Activated CD4-positive, alpha-beta T cell treated with anti-CD3 and anti-CD28 coated beads, Interleukin-10, Interleukin-2, amounts not matched to agents 100 ng/mL and 50 ng/mL, durations not matched to agents 16 hours and 8 hours (primary cell): ENCODE measurements at places on chromosomes 1 and 21.
A peak's percentile ranks its signal among the peaks of the same experiment; 100 is the strongest.

DNA sequence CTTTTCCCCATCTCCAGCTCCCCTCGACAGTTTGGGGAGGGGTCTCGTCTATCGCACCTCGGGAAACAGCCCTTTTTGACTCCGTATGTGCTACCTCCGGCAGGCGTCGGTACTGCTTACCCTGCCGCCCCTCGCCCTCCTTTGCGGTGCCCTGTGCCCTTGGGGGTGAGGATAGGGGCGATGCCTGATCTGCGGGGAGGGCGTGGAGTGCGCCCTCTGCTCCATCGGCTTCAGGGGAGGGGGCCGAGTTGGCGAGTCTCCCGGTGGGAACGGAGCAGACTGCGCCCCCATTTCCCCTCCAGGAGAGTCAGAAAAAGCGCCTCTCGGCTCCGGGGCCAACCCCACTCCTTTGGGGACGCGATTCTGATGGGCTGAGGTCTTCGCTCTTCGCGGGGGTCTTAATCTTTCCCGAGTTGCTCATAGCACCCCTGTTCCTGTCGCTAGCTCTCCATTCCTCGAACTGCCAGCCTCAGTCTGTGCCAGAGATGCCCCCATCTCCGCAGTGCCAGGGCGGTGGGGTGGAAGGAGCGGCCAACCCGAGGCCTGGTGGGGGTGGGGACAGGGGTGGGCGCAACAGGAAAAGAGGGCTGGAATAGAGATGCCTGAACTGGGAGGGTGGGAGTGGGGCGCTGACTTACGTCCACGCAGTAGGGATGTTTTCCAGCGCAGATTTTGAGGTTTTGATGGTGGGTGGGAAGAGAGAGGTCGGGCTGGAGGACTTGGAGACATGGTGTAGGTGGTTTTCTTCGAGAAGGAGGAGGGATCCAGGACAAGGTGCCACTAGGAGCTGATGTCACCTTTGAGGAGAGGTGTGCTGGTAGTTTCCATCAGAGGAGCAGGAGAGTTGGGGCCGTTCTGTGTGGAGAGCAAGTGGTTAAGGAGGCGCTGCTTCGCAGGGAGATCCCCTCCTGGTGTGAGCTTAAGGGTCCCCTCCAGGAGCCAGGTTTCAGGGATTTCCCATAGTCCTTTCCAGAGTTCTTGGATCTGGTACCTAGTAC lies 674 bp downstream of the PPFIA4 start:
- DNase-seq = no peak

GRCh38 chr1:9891207-9891606 lies 18.9 kb downstream of the CTNNBIP1 start:
- DNase-seq = no peak

- no peak for DNase-seq
These were observed 33.2 kb downstream of the RCSD1 start for GRCh38 chr1:167663002-167663772.

DNA sequence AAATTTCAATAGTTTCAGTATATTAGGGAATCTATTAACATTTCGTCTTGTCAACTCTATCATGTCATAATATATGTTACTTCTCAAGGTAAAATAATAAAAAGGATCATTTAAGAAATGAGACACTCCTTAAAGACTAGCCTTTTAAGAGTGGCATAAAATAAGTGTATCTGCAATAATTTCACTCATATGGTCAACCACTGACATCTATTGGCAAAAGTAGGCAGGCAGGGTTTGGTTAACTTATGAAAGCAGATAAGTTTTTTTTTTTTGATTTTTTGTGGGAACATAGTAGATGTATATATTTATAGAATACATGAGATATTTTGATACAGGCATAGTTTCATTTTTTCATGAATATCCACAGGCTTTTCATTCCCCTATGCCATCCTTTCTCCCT lies 5.5 kb upstream of the RGS21 start:
- DNase-seq = no peak

DNA sequence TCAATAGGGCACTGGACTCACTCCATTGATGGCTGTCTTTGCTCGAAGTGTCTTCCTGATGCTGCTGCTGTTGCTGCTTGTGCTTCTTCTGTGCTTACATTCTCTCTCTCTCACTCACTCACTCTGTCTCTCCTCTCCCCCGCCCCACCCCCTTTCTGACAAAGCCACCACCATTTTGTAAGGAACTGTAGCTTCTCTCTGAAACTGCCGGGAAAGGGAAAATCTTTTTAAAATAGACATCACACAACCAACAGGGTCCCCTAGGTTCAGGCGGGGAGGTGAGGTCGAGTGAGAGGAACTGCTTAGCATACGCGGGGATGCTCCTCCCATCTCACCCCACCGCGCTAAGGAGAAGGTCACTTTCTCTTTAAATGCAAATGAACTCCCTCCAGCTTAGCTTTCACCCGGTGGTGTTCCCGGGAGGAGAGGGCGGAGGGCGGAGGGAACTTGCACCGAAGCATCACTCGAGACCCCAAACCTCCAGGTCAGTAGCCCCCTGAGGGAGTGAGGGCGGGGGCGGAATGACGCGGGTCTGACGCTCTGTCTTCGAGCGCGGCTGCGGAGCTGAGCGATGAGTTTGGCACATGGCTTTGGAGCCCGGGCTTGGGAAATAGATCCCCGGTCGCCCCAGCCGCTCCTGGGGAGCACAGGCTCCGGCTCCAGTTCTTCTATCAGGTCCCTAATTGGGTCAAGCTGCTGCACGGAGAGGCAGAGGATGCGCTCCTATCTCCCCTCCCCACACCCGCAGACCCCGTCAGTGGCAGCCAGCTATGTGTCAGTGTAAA lies at the start of gene CCDC28B:
TSS of gene CCDC28B (plus strand) at position 370 of the 785 bp plus-strand sequence. CDS start 1,341 bp downstream, outside the sequence.
- DNase-seq = peak; percentile 50

DNA sequence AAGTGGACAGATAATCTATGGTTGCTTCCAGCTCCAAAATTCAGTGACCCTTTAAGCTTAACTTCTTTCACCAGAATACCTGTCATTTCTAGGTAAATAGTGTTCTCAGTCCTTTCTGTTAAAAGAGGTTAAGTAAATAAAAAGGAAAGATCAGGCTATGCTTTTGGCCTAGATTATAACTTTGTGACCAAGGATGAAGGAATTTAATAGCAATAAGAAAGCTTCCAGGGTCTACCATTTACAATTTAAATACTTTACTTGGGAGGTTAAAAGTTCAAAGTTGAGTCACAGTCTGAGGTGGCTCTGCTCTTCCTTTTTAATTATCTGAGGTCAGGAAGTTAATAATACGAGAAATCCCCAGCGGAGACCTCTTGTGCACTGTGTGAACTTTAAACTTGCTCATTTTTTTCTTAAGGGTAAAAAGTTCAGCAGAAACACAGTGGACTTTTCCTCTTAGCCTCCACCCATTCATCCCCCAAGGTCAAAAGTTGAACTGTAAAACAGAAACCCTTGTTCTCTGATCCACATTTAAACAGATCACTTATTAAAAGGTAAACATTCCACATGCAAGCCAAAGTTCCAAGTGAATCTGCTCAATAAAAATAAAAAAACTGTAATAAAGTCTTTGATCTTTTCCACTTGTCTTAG lies 187.1 kb downstream of the NRIP1 start:
- no peak for DNase-seq

GRCh38 chr1:14852291-14852690 lies 253.8 kb downstream of the KAZN start:
- no peak for DNase-seq

DNA sequence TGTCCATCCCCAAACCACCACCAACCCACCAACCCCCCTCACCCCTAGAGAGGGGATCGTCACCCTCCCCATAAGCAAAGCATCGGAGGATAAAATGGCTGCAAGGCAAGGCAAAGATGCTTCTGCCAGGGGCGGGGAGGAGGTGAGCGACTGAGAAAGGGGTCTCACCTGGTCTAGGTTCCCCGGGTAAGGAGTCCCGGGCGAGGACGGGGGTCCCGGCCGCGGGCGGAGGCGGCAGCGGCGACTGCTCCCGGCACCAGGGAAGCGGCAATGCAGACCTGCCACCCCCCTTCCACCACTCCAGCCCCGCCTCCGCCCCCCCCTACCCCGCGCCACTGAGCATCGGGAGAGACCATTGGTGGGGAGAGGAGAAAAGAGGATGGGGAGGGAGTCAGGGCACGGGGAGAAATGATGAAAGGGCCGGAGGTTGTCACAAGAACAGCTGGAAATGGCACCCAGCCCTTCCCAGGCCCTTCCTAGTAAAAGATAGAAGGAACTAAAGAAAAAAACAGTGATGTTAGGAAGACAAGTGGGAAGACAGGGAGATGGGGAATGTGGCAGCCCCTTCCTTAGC lies at the start of gene SV2A:
TSS of gene SV2A (minus strand) at position 274 of the 574 bp plus-strand sequence. CDS start 4,004 bp downstream, outside the sequence.
- DNase-seq = peak; percentile 34

DNA sequence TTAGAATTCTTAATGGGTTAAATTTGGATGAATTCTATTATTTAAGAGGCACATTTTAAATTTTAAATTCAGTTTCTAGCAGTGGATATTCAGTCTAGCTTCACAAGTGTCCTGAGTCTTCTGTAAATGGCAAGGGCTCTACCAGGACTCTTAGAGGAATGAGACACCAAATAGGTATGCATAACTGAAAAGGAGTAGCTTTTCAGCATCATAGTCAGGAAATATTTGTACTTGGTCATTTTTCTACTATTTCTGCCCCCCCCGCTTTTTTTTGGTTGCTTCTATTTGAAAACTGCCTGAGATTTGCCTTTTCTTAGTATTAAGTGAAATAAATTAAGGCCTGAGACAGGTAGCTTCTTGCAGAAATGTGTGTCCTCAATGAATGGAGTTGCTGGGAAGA lies 80.2 kb downstream of the MAST2 start:
- no peak for DNase-seq

DNA sequence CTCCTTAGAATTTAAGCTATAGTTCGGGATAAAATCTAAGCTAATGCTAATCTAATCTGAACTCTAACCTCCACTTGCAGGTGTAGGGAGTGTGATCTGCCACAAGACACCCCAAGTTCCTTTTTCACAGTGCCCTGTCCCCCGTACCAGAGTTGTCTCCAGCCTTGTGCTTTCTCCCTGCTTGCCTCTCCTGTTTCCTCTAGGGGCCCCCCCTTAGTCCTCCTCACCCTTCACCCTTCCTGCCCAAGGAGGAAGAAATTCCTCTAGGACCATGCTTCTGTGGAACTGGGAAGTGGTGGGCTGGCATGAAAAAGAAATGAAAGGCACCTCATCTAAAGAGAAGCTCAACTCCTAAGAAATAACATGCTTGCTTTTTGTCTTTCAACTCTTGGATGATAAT lies 50.2 kb upstream of the BCL9 start:
- DNase-seq = no peak

GRCh38 chr1:162892906-162893611 lies 32.1 kb upstream of the CCDC190 start:
- no peak for DNase-seq

DNA sequence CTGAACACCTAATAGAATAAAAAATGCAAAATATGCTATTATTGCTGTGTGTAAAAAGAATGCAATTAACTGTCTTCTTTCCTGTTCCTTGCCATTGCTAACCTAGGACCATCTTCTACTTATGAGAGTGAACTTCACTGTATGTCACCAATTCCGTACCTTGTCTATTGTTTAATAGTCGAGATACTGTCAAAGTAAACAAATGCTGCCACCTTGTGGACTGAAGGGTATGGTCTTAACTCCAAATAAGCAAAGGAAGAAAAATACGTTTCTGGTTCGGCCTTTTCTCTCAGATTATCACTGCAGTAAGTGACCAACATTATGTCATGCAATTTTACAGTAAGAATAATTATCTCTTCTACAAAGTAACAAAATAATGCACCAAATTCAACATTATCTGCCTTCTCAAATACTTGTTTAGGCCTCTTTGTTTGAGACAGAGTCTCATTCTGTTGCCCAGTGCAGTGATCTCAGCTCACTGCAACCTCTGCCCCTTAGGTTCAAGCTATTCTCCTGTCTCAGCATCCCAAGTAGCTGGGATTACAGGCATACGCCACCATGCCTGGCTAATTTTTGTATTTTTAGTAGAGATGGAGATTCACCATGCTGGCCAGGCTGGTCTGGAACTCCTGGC lies 133.4 kb downstream of the COP1 start:
- DNase-seq = peak; percentile 55

DNA sequence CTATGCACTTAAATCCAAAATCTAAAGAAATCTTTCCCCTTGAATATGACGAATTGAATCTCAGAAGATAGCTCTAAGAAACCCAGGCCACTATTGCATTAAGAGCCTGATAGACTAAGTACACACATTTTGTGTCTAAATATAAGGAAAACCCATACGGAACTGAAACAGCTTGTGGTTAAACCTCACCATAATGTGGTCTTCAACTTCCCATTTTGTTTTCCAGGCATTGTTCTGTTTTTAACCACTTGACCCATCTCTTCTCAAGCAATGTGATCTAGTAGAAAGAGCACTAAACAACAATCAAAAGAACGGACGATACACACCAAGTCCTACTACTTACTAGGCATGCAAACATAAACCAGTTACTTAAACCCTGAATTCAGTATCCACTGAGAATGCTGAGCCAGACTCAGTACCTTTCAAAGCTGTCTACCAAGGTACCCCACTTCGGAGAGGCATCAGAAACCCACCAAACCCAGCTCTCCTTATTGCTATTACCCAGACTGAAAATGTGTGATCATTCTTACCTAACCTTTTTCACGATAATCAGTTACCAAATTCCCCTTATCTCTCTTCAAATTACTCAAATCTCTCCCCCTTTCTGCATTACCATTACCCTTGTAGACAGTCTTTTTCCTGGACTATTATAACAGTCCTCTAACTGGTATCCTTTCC lies 12.8 kb downstream of the OTUD7B start:
- DNase-seq = peak; percentile 55

DNA sequence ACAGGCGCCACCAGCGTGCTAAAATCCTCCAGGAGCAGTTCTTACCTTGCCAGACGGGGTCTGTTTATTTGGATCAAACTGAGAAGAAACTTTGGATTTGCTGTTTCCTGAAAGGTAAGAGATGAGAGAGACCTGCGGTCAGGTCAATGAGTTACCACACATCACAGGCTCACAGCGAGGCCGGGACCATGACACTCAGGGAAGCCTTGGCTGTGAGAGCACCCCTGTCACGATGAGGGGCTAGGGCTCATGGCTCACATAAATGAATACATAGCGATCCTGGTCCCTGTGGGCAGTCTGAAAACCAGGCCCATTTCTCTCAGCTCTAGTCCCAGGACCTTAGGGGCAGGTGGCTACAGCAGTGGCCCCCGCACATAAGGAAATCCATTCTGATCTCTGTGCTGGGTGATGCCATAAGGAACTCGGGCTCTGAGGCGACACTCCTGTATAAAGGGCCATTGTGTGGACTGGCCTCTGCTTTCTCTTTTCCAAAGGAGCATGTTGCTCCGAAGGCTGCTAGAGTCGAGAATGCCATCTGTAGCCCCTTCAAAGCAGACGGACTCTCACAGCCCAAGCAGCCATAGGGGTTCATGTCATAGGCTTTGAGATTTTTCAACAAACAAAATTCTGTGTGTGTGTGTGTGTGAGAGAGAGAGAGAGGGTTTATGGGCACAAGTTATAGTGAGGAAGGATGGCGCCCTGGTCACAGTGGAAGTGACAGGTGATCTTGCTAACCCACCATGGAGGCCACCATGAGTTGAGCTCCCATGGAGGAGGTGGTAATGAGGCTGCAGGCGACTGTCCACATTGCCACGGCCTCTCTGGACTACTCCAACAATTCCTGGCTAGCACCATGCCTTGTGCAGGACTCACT lies 9.0 kb upstream of the SRM start:
- no peak for DNase-seq

DNA sequence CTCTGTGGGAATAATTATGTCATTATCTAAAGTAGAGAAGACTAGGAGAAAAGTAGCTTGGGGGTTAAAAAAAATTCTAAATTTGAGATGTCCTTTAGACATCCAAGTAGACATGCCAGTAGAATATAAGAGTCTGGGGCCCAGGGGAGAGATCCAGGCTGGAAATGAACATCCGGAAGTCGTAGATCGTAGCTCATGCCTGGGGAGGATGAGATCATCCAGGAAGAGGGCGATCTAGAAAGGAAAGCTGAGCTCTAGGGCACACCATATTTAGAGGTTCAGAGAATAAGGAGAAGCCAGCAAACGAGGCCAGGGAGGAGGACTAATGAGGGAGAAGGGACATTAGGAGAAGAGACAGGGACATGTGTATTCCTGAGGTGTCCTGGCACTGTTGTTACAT lies 12.2 kb downstream of the NGF start:
- DNase-seq = no peak
